ENCODE measurements at places on chromosomes 7 and 10. TPM values are rescaled to one million over a fixed set of nuclear protein-coding genes. Genes with fewer than 3 reads are reported as not detected.
A peak's percentile ranks its signal among the peaks of the same experiment; 100 is the strongest.

Gene PPP1R9A
- 30.5 TPM for total RNA-seq

Gene WEE2
- total RNA-seq = not detected

GRCh38 chr7:85850381-85850780 lies 663.5 kb upstream of the SEMA3D start:
- DNase-seq = no peak

- no peak for DNase-seq
These were observed 52.8 kb downstream of the REEP3 start for GRCh38 chr10:63574011-63574410.

- no peak for DNase-seq
These were observed 612 bp downstream of the KCP start for GRCh38 chr7:128909625-128910568.

GRCh38 chr10:126094537-126094936 lies 198.2 kb downstream of the FANK1 start:
- DNase-seq = no peak

DNA sequence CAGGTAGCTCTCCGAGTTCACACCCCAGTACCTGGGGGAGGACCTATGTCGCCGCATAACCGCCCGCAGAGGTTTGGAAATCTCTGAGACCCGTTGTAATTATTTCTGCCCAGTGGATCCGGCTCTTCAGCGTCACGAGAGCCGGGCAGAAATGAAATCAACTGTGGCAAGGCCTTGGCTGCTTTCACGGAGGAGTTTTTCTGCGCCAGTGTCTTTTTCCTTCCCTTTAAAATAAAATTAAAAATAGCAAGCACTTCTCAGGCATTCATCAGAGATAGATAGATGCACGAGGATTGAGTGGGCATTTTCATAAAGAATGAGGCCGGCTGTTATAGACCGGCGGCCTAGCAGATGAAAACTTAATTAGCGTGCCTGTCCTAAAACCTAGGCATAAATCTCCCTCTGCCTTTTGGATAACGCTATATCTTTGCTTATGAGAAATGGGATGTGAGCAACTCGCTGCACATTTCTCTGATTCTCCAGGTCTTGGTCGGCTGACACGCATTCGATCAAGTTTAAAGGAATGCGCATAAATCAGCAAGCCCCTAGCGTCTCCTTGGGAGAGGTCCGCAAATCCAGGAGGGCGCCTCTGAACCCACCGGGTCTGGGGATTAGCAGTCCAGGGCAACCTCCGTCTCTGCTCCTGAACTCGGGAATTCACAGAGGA lies 6.4 kb downstream of the HOXA13 start:
- no peak for DNase-seq

DNA sequence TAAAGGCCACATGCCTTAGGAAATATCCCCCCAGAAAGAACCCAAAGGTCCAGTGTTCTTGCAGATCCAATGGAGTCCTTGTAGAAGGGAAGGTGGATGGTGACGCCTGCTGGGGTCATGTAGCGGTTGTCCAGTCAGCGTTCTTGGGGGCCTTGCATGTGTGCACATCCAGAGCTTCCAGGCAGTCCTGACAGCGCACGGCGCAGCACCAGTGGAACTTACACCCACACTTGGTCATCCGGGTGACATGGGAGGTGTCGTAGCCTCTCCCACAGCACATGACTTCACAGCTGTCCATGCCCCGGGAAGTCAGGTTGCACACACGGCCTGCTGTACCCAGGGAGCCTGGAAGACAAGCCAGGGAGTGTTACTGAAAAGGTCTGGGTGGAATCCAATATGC lies 44.8 kb downstream of the WNT2 start:
- DNase-seq = no peak

DNA sequence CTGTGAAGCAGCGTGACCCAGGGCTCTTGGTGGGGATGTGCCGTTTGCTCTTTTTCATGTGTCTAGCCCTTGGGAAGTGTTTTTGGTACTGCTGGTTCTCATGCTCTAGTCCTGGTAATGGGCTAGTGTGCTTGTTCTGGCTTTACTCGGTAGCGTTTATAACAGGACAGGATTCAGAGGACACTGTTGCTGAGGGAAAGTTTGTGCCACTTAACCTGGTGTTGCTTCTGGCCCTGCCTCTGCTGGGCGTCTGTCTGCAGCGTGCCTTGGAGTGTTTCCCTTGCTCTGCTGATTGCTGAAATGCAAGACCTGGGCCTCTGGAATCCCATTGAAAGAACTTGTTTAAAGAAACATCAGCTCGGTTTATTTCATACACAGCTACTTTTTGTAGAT lies 35.0 kb downstream of the INPP5A start:
- DNase-seq = no peak

DNA sequence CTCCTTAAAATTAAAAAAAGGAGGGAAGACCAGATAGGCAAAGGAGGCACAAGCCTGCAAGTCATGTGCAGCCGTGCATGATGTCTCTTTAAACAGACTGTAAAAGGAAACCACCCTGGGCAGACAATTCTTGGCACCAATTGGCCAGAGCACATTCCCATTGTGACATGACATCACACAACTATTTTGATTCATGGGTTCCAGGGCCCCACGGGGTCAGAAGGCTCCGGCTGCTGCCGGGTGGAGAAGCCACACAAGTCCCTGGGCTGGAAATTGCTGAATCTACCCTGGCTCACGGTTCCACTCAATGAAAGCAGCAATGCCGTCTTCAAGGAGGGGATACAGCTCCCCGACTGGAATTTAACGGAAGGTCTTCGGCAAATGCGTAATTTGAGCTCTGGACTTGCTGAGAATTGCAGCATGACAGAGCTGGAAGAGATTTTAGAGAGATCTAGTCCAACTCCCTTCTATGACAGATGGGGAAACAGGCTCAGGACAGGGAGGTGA lies 140.5 kb downstream of the PRKAG2 start:
- peak; percentile 73 for DNase-seq

GRCh38 chr7:130982160-130982638 lies 248.2 kb upstream of the KLF14 start:
- DNase-seq = no peak
